Renal pelvis (tissue), 12 donors: ENCODE measurements at places on chromosomes 1 and 21. TPM values are rescaled to one million over a fixed set of nuclear protein-coding genes. Genes with fewer than 3 reads are reported as not detected.

RAB42 gene
- 3.2 TPM for polyA plus RNA-seq

SLFNL1 gene
- 1.0 TPM for polyA plus RNA-seq

PYHIN1 gene
- 0.22 TPM for polyA plus RNA-seq

TNNI3K gene
- 1.6 TPM for polyA plus RNA-seq

DEDD gene
- polyA plus RNA-seq, result 58.0 TPM

CFHR3 gene
- 0.31 TPM for polyA plus RNA-seq

MEAF6 gene
- 95.4 TPM for polyA plus RNA-seq

SERPINC1 gene
- polyA plus RNA-seq, result 0.84 TPM

SHISA4 gene
- 16.2 TPM for polyA plus RNA-seq

GRCh38 chr1:110645821-110646735 is 28.7 kb downstream of the KCNA3 start:
- peak; percentile 37 for DNase-seq

DNA sequence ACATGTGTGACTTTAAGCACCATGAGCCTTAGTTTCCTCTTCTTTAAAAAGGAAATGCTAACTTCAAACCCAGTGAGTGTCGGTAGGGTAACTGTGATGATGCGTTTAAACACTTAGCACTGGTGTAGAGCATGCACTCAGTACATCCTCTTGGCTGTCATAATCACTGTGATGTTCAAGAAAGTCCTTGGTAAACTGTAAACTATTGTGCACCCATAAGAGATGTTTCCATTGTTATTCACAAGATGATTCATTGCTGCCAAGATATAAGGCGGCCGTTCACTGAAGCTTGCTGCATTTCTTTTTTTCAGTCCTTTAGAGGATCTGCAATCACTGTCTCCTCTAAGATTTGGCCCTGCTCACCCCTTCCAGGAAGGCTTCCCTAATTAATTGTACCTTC is 61.8 kb upstream of the DAB1 start:
- no peak for DNase-seq

- DNase-seq, result peak; percentile 78
These were observed 28.3 kb downstream of the SCP2 start for GRCh38 chr1:52955129-52955970.

- DNase-seq, result no peak
These were observed at the start of gene TCEA3 for GRCh38 chr1:23424293-23425192. Gene TCEA3, minus strand, starts transcription at chr1:23424748. Its CDS starts 115 bp downstream, at chr1:23424633.

DNA sequence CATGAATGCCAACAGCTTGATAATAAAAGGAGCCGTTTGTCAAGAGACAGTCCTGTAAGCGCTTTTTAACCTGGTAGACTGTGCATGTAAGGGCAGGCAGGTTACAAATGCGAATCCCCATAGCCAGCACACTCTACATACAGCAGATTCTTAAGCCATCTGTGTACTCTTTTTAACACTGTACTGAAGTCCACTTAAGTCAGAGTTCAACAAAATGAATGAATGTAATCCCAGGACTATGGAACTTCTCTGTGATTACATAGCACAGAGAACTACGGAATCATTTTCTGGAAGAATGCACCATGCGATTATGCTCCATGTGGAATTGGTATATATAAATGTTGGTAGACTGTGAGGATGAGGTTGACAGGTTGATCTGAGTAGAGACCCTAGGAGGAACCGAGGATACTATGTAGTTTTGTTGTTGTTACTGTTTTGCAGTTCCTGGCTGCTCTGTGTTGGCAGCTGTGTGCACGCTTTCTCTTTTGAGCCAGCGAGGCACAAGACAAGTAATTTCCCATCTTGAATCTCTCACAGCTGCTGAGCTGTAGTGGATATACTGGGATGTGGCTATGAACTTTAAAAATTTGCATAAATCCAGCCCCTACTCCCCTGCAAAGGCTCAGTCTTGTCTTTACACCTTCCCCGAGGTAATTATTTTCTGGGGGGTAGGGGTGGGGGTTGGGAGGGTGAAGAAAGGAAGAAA is 21.9 kb downstream of the LRRC8D start:
- no peak for DNase-seq

DNA sequence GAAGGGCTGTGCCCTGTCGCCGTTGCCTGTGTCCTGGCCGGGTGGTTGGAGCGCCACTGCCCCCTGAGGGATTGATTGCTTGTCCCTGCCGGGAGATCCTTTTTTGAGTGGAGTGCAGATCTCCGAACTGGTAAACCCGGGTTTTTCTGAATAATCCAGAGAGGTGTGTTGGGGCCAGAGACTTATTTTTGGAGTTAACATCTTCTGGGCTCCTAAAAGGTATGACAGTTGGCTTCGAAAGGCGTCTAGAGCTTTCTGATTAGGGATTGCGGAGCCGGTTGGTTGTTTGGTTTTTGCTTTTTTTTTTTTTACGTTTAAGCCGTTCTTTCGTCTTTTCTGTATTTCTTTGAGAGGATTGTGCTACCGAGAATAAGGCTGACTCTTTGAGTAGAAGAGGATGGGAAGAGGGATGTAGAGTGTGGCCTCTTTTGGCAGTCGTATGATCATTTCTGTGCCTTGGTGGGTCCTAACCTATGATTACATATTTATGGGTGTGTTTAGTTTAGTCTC is 756 bp downstream of the RLF start:
- peak; percentile 39 for DNase-seq

GRCh38 chr21:34017039-34017961 is 56.1 kb upstream of the MRPS6 start:
- DNase-seq, result no peak

GRCh38 chr1:227782226-227782625 is 33.2 kb upstream of the PRSS38 start:
- no peak for DNase-seq

DNA sequence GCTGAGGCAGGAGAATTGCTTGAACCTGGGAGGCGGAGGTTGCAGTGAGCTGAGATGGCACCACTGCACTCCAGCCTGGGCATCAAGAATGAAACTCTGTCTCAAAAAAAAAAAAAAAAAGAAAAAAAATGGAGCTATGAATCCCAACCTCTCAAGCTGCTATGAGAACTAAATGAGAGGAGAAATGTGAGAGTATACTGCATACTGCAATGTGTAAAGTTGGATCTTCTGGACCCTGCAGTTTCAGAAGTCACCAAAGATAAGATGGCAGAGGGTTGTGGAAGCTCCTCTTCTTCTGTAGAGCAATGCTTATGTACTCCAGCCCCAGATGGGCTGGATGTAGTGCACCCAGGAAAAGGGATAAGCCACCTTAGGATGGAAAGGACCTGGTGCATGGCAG is 55.6 kb downstream of the PLXNA2 start:
- no peak for DNase-seq
